Jurkat, Clone E6-1 (cell line): ENCODE measurements at places on chromosomes 7 and 10.

- no peak for DNase-seq
Measured at GRCh38 chr7:143329471-143330170, 13.7 kb downstream of the CLCN1 start.

GRCh38 chr10:52653263-52653909, 119.2 kb downstream of the MBL2 start:
- no peak for DNase-seq

GRCh38 chr7:25069900-25070443, 55.1 kb downstream of the CYCS start:
- DNase-seq = peak; percentile 76

DNA sequence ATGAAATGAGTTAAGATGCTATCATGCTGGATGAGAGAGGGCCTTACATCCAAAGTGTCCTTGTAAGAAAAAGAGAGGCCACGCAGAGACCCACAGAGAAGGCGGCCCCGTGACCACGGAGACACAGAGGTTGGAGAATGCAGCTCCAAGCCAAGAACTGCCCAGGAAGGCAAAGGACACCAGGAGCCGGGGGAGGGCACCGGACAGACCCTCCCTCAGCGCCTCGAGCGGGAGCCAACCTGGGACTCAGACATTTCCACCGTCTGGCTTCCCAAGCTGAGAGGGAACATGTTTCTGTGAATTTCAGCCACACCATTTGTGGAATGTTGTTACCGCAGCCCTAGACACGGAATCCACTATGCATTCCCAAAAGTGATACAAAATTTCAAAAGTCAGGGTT, 22.9 kb downstream of the TCERG1L start:
- no peak for DNase-seq

- DNase-seq = no peak
Measured at GRCh38 chr10:83937826-83938225, 201.5 kb upstream of the GHITM start.

- DNase-seq = no peak
Measured at GRCh38 chr7:155961241-155962190, 149.3 kb upstream of the SHH start.

DNA sequence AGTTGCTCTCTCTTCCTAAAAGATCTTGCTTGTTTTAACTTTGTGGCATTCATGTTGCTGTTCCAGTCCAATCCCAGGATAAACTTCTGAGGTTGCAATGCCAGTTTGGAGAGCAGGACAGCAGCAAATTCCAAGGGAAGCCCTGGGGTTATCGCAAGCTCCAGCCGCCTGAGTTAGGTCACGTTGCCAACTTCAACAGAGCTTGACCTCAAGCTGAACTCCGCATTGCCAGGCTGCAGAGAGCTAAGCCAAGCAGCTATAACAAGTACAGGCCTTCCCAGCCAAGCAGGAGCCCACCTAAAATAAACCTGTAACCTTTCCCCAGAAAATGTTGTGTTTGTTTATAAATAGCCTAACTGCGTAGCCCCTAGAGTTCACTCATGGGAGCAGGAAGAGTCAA, 138.9 kb upstream of the LYZL1 start:
- no peak for DNase-seq

DNA sequence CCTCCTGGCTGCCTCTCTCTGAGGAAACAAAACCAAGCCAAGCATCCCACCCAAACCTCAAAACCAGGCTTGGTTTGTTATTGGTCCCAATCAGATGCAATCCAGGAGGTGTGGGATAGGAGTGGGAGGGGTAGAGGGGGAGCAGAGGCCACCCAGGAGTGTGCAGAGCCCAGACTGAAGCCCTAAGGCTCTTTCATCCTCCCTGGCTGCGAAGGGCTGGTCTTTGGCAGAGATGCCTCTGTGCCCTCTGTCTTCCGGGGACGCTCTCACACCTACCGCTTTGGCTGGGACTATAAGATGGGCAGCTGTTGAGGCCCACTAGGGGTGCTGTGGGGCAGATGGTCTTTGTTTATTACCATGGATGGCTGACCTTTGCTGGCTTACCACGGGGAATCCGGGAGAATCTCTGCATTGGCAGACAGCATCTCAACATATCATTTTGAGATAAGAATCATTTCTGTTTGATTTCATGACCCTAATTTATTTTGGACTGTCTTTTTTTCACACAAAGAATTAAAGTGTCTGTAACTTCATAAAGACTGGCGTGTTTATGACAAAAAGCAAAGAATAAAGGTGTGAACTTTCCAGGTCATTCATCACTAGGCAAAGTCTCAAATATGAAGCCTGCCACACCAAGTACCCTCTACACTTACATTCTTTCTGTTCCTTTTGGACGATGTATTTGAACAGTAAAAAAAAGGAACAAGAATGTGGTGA, 6.5 kb upstream of the DENND2A start:
- no peak for DNase-seq

- no peak for DNase-seq
Measured at GRCh38 chr10:55368467-55368866, 567.4 kb upstream of the PCDH15 start.

GRCh38 chr10:103382769-103383168, 13.5 kb downstream of the ATP5MK start:
- no peak for DNase-seq

DNA sequence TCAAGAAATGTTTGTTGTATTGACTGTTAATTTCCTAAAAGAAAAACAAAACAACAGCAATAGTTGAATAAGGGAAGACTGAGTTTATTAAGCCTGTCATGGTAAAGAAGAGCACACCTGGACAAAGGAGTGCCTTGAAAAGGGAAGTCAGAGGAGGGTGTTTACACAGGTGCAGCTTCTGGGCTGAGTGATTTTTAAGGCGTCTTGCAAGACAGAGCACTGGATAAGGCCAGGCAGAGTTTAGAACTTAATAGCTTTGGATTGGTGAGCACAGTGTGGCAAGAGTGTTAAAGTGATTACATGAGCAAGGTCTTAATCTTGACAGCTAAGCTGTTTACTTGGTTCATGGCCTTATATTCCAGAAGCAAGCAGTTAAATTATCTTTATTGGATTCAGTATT, 423.2 kb downstream of the CNTNAP2 start:
- no peak for DNase-seq

GRCh38 chr7:1787681-1788235, 117.7 kb downstream of the ELFN1 start:
- DNase-seq = no peak

DNA sequence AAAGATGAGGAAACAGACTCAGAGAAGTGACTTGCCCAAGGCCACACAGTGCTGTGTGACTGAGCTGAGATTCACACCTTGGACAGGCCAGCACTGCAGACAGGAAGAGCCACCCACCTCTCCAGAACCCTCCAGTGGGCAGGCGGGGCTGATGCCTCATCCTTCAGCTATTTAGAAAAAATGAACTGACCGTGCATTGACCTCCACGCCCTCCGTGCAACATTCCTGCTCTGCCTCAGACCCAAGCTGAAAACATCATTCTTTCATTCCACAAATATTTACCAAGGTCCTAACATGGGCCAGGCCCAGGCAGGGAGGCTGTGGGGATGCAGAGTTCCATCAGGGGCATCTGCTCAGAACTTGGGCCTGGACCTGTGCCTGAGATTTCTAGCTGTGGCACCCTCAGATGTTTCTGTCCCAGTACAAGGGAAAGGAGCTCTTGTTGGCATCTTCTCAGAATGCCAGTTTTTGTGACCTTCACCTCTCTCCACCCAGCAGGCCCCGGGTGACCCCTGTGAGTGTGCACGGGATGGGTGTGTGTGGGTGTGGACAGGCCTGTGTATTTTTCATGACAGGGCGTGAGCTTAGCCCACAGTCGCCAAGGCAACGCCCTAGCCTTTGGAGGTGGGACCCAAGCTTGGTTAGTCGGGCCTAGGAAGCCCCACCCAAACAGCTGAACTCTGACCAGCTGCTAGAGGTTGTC, 6.5 kb downstream of the VSIR start:
- no peak for DNase-seq

GRCh38 chr7:88040694-88041093, 106.6 kb downstream of the ADAM22 start:
- no peak for DNase-seq

GRCh38 chr10:1054684-1055083, 1.5 kb upstream of the WDR37 start:
- DNase-seq = no peak

DNA sequence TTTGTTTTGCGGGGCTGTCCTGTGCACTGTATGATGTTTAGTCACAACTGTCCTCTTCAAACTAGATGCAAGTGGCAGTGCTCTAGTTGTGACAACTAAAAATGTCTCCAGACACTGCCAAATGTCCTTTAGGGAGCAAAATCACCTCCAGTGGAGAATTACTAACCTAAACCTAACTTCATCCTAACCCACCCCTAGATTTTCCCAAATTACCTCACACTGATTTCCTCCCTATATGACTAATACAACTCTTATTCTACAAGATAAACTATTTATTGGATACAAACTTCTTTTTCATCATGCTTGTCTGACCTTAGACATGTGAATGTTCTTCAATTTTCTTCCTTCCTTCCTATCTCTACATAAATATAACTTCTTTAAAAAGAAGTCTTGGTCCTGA, 26.4 kb downstream of the PNPLA8 start:
- DNase-seq = no peak

DNA sequence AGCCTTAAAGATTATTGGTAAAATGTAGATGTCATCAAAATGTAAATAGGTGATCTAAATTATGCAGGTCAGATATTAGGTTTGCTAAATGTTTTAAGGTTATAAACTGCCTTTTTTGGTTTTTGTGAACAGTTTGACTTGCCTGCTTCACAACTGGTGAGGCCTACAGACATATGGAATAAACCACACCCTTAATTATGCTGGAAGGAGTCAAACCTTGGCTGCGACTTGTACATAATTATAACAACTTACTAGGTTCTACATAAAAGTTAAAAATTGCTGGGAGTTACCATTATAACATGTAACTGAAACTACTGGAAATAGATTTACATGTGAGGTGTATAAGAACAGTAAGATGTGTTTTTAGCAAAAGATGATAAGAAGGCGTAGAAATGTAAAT, 31.5 kb upstream of the OPTN start:
- DNase-seq = no peak

DNA sequence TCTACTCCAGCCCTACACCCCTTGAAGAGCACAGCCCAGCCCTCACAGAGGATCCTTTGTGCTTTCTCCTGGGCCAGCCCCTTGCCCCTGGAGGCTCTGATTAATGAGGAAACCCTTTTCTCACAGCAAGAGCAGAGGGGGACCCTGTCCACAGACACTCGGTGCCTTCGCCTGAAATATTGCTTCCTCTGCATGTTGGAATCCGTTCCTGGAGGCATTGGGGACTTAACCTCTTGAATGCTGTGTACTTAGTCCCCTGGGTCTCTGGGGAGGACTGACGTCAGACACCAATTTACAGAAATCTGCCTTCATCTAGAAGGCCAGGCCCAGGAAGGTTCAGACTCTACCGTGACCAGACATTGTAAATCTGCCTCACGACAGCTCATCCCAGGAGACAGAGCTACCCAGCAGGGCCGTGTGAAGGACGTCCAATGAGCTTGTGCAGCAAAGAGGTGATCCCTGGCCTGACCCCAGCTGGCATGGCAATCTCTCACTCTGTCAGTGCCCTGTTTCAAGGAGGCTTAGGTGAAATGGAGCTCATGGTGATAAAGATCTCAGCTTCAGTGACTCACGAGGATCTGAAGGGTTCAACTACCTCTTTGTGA, 8.1 kb upstream of the TMEM72 start:
- DNase-seq = no peak

- DNase-seq = no peak
Measured at GRCh38 chr7:101890749-101891523, 73.5 kb downstream of the CUX1 start.

DNA sequence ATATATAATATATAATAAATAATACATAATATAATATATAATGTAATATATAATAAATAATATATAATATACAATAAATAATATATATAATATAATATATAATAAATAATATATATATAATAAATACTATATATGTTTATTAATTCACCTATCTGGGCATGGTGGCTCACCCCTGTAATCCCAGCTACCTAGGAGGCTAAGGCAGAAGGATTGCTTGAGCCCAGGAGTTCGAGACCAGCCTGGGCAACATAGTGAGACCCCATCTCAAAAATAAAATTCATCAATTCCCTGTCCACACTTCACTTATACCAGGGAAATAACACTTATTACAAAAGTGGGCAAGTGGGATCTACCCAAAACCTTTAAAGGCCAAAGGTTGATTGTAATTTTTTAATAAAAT, 281.1 kb downstream of the PRPF18 start:
- DNase-seq = no peak

- DNase-seq = no peak
Measured at GRCh38 chr7:67866054-67866453, 869.4 kb downstream of the TYW1 start.

GRCh38 chr7:150396851-150397260, 17.7 kb downstream of the ZNF775 start:
- DNase-seq = no peak

GRCh38 chr10:48507933-48508790, 96.7 kb downstream of the ARHGAP22 start:
- no peak for DNase-seq

DNA sequence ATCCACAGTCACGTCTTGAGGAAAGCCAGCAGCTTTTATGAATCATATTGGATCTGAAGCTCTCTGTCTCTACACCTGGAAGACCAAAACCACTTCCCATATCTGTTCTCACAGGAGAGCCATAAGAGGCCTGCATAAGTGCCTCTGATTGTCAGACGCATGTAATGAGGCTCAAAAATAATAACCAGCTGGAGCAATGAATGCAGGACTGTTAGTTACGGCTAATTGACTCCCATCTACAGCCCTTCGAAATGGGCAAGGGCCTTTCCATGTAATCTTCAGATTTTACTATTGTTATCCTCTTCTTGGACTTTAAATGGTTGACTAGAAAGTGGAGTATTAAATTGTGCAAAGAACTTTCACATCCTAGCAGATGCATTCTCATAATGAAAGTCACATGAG, 4.4 kb upstream of the SEMA3C start:
- DNase-seq = no peak

DNA sequence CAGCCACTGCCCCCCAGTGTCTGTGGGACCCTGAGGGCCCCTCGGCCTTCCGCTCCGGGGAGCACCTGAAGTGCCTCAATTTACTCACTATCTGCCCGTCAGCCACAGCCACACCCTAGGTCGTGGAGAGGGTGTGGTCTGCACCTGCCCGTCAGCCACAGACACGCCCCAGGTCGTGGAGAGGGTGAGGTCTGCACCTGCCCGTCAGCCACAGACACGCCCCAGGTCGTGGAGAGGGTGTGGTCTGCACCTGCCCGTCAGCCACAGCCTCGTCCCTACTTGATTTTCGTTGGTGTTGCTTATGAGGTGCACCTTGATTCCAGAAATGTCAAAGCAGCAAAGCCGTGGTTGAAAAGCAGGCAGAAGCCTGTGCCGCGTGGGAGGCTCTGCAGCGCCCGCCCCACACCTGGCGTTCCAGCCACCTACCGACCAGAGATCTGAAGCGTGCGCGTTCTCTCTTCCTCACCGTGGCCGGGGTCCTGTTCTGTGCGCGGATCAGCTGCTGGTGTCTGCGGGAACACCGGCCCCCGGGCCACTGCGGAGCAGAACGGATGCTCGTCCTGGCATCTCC, 101.6 kb downstream of the DYNC2I1 start:
- DNase-seq = no peak

DNA sequence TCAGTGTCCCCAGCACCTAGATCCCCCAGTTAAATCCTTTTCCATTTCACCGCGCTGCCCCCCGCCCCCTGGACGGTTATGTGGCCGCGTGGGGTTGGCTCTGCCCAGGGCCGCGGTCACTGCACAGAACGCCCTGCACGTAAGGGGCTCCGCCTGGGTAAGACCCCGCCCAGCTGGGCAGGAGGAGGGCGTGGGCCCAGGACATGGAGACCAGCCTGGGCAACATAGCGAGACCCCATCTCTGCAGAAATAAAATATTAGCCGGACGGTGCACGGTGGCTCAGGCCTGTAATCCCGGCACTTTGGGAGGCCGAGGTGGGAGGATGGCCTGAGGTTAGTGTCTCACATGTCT, 650 bp upstream of the ZFAND2A start:
- DNase-seq = no peak
